ENCODE measurements at places on chromosomes 2 and 18.

GRCh38 chr2:30503695-30504052 is 56.6 kb downstream of the LCLAT1 start:
- no peak for DNase-seq

DNA sequence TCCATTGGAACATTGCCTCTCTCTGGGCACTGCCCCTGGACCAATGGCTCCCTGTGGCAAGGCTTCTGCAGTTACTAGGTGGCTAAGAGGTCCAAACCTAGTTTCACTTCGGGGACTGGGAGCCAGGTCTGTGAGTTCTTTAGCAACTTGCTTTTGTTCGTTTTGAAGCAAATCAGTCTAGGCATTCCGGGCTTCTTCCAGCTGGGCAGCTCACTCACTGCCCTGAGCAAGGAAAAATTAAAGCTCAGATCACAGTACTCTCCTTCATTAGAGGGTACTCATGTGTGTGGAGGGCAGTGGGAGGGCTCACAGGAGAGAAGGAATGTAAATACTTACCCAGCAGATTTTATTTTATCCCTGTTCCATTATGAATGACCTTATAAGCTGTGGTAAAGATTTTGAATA is 80.3 kb downstream of the SPP2 start:
- no peak for DNase-seq

- no peak for DNase-seq
These were observed 33.2 kb downstream of the ERLEC1 start for GRCh38 chr2:53820048-53820447.

GRCh38 chr2:120261387-120262006 is 8.8 kb downstream of the RALB start:
- peak; percentile 36 for DNase-seq

- no peak for DNase-seq
These were observed 1.4 kb downstream of the CCDC142 start for GRCh38 chr2:74481431-74481830.

GRCh38 chr2:60555783-60556139 is 2.3 kb upstream of the BCL11A start:
- no peak for DNase-seq

DNA sequence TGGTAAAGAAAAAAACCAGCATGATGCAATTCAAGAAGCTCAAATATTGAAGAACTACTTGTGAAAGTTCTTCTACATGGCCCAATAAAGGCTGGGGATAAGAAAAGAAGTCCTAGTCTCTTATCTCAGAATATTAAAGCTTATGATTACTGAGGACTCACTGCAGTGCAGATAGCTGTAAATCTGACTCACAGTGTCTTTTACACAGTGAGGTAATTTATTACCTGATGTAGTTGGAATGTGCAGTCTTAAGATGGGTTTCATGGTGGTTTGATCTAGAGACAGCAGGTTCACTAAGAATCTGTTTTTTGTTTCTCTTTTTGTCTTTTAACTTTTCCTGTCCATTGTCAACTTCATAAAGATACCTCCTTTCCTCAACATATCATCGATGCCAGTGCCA is 484.0 kb upstream of the MAP2 start:
- no peak for DNase-seq

GRCh38 chr18:36635414-36636096 is 193.2 kb downstream of the TPGS2 start:
- DNase-seq, result no peak

GRCh38 chr18:2847317-2848246 is 776 bp downstream of the EMILIN2 start:
- peak; percentile 39 for DNase-seq

DNA sequence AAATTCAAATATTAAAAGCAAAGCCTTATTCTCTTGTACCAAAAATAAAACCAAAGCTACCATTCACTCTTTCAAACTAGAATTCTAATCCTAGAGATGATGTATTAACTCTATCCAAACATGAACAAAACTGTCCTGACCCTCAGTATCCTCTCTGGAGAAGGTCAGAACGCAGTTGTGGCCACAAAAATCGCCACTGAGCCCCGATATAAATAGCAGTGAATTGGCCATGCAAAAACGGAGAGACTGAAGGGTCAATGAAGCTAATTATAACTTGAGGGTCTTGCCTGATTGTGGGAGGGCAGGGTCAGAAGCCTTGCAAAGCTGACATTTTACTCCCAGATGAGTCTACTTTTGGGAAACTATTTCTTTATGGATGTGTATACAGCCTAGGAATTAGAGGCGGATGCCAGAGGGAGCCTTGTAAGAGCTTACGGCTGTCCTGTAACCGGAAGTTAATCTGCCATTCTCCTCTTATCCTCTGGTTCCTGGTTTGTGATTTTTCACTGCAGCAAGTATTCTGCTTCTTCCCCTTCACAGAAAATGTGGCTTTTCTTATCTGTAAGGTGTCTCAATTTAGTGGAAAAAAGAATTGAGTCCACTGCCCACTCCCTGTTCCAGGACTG is 28.1 kb downstream of the CAVIN2 start:
- no peak for DNase-seq

GRCh38 chr2:158743879-158744278 is 51.2 kb upstream of the DAPL1 start:
- no peak for DNase-seq

DNA sequence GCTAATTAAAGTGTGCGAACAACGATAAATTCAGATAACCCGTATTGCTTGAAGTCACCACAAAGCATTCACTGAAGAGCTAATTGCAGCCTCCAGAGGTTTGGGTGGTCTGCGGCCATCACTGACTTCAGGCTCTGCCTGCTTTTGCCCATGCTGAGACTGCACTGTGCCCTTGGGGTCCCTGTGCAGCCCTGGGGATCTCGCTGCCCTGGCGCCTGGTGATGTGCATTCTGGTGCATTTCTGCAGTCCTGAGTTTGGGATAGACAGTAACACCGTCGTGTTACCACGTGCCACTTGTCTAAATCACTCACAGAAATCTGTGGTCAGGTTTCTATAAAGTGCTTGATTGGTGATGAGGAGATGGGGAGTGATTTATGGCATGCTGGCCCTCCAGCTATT is 27.6 kb downstream of the LDLRAD4 start:
- no peak for DNase-seq

- no peak for DNase-seq
These were observed 89.9 kb downstream of the TRIP12 start for GRCh38 chr2:229831805-229832509.

DNA sequence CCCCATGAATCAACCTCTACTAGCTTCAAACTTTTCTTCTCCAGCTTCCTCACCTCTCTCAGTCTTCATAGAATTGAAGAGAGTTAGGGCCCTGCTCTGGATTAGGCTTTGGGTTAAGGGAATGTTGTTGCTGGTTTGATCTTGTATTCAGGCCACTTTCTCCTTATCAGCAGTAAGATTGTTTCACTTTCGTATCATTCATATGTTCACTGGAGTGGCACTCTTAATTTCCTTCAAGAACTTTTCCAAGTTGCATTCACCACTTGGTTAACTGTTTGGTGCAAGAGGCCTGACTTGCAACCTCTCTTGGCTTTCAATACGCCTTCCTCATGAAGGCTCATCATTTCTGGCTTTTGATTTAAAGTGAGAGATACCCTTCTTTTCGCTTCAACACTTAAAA is 22.8 kb downstream of the OXER1 start:
- no peak for DNase-seq

GRCh38 chr2:68715353-68716041 is 19.1 kb upstream of the ARHGAP25 start:
- DNase-seq, result peak; percentile 30

DNA sequence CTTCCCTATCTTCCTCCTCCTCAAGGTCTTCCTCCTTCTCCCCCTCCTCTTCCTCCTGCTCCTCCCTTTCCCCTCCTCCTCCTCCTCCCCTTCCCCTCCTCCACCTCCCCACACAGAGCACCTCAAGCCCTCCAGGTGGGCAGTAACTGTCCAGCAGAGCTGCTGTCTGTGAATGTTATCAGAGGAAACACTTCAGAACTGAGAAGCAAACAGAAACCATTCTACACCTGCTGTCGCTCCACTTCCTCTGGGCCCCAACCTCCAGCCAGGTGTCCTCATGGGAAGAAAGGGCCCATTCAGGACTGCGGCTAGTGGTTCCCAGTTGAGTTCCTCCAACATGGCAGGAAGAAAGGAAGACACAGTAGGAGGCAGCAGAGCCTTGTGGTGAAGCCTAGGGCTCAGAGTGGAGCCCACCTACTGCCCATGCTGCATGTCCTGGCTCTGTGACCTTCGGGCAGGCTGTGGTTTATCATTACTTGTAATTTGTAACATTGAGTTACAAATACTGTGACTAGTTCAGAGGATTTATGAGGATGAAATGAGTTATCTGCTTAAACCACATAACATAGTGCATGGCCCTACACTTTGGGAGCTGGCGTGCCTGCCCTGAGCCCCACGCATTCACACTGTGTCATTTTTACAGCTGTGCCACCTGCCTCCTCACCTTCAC is 165.9 kb upstream of the ID2 start:
- no peak for DNase-seq
